ENCODE measurements at places on chromosomes 3 and 15.
A peak's percentile ranks its signal among the peaks of the same experiment; 100 is the strongest.

DNA sequence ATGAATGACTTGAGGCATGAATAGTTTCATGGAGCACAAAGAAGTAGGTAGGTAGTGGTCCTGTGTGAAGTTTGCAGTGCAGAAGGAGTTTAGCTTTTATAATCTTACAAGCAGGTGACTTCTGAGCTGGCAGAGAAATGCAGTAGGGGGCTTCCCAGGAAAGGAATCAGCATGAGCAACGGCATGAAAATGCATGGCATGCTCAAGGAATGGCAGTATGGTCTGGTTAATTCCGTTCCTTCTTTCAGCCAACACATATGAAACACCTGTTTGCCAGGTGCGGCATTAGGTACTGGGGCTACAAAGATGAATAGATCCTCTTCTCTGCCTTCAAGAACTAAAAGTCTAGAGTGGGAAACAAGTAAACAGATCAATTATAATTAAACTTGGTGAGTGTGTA lies 138.0 kb upstream of the BHLHE40 start:
- no peak for DNase-seq

GRCh38 chr3:22862111-22862510 lies 341.0 kb upstream of the UBE2E2 start:
- no peak for DNase-seq

DNA sequence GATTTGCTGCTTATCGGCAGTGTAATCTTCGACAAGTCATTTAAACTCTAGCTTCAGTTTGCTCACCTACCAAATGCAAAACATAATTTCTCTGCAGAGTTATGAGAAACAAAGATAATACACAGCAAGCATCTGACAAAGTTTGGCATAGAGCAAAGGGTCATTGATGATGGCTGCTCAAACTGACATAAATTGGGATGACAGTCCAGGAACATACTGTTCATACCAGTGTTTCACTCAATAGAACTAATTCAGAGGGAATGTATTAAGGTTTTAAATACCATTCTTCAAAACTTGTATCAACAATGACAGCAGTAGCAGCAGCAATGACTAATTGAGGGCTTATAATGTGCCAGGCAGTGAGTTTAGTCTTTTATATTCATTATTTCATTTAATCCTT lies 137.6 kb downstream of the SPATA16 start:
- peak; percentile 63 for DNase-seq

GRCh38 chr3:60812502-60812901 lies 438.8 kb downstream of the FHIT start:
- no peak for DNase-seq
